GM12864 (cell line): ENCODE measurements at places on chromosomes 16 and 17.

GRCh38 chr17:7351665-7352502 is at the start of gene KCTD11:
Gene KCTD11, plus strand, starts transcription at chr17:7352162.
- peak; percentile 50 for DNase-seq

DNA sequence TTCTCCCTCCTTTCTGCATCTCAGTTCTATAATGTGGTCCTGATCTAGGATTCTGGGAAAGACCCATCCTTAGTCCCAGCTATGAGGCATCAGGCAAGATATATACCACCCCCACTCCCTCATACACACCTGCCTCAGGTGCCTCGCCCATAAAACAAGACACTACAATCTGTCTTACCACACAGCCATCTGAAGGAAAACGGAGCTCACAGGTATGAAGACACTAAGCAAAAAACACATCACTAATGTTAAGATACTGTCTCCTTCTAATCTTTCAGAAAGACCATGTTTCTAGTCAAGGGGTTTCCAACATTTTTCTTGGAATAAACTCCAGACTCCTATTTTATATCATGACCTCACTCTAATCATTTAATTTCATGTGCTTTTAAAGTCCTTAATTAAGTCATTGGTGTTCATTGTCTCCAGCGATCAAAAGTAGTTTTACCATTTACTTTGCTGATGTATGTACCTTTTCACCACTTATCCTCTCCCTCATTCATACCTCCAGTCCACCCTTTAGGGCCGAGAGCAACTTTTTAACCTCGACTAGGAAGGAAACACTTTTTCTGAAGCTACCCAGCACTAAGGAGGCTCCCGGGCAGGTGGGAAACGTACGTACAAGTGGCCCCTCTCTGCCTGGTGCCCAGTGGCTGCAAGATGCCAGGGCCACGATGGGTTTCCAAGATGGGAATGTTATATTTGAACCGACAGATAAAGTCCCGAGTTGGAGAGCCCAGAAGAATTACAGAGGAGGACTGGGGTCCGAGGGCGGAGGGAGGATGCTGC is 979 bp downstream of the MAP3K14 start:
- no peak for DNase-seq

GRCh38 chr17:77746896-77747554 is 211.5 kb upstream of the TNRC6C start:
- no peak for DNase-seq

- DNase-seq = no peak
These were observed 28.2 kb downstream of the LMF1 start for GRCh38 chr16:942436-943060.

DNA sequence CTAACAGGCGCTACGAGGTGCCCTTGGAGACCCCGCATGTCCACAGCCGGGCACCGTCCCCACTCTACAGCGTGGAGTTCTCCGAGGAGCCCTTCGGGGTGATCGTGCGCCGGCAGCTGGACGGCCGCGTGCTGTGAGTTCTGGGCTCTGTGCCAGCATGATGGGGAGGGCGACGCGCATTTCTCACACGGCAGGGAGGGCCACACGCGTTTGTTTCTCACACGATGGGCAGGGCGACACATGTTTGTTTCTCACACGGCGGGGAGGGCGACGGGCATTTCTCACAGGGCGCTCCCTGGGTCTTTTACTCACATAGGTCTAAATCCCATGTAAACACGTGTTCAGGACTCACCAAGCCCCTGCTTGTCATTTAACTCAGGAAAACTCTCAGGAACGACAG is 4.4 kb downstream of the GAA start:
- DNase-seq = no peak

DNA sequence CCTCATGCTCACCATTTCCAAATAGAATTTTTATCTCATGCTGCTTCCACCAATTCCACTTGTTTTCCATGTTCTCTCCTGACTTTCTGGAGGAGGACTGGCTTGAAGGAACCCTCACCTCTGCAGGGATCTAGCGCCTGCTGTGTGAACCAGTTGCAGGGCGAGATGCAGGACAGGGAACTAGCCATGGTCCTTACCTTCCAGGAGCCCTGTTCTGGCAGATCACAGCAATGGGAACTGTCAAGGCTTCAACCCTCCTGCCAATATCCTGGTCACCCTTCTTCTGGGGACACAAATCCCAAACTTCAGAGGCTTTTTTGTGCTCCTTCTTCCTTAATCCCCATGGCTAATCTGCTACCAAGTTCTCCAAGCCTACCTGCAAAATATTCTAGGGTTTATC is 60.4 kb upstream of the MMP2 start:
- DNase-seq = no peak

GRCh38 chr17:52235516-52235915 is 77.0 kb upstream of the CA10 start:
- no peak for DNase-seq

DNA sequence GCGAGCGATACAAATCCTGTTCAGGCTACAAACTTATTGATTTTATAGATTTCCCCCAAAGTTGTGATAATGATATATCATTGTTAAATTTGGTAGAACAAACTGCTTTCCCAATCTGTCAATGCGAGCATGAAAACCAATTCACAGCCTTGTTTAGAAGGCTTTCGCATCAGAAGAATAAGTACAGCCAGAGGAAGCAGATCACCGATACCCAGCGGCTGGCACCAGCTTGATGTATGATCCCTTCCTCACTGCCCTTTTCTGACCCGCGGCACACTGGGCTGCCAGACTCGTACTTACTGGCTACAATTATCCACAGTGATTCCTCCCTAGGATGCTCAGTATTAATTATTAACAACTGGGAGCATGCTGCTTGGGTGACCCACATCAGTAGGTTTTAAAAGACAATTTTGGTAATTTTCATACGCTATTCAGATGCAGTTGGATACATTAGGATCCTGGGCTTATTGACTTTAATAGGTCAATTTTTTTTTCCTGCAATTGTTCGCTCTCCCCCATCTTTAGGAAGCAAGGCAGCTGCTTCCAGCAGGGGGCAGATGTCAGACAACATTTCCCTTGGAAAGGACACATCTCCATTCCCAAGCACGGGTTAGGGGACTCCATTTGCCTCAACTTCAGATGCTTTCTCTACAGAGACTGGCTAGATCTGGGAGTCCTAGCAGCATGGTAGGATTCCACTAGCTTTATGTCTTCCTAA is 582.7 kb upstream of the PSMD7 start:
- DNase-seq = no peak

GRCh38 chr16:82891918-82892317 is 265.1 kb downstream of the CDH13 start:
- no peak for DNase-seq

DNA sequence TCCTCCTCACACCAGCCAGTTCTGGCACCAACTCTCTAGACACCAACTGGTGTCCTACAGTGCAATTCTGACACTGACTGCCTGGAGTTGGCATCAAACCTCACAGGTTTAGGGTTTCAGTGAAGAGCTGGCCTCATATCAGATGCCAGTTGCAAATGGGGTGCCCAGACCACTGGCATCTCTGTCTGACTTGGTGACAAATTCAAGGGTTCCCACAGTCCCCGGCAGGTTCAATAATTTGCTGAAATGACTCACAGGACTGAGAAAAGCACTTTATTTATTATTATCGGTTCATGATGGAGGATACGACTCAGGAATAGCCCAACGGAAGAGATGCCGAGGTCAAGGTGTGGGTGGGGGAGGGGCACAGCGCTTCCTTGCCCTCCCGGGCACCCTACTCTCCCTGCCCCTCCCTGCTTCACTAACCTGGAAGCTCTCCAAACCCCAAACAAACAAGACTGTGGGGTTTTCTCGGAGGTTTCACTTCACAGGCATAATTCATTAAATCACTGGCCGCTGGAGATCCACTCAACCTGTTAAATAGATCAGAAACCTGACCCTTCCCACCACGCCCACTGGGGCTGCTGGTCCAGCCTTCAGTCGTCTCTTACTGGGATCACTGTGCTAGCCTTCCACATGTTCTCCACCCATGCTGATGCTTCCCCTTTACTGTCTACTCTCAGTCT is 1.7 kb upstream of the NLRP1 start:
- no peak for DNase-seq

DNA sequence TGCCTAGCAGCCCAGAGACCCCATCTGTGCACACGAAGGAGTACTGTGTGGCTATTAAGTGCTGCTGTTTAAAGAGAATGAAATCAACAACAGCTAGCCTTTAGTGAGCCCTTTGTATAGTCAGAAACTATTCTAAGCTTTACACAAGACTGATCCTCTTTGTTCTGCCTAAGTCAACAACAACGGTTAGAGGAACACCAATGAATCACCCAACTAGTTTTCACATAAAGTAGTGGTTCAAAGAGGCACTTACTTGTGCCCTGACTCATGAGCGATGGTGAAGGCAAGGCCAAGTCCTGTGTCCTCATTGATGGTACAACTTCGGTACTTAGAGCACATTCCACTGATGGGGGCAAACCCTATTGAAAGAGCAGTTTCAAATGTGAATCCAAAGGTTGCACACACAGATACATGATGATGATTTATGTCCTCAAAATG is 75.8 kb downstream of the ADAMTS18 start:
- DNase-seq = no peak

GRCh38 chr17:11031787-11032186 is 193.9 kb upstream of the PIRT start:
- no peak for DNase-seq

DNA sequence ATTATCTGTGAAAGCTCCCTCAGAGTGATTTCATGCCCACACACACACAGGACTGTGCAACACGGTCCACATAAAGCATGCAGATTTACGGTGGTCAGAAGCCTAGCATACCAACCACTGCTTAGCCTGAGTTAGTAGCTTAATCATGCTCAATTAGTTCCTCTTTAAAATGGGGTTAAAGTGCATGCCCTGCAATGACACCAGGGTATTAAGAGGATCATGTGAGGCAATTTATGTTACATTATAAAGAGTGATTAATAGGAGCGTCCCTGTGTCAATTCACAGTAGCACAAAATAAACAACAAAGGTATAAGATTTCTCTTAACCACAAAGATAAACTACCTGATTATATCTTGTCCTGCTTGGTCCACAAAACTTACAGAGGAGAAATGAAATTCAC is 39.8 kb downstream of the C17orf67 start:
- no peak for DNase-seq

DNA sequence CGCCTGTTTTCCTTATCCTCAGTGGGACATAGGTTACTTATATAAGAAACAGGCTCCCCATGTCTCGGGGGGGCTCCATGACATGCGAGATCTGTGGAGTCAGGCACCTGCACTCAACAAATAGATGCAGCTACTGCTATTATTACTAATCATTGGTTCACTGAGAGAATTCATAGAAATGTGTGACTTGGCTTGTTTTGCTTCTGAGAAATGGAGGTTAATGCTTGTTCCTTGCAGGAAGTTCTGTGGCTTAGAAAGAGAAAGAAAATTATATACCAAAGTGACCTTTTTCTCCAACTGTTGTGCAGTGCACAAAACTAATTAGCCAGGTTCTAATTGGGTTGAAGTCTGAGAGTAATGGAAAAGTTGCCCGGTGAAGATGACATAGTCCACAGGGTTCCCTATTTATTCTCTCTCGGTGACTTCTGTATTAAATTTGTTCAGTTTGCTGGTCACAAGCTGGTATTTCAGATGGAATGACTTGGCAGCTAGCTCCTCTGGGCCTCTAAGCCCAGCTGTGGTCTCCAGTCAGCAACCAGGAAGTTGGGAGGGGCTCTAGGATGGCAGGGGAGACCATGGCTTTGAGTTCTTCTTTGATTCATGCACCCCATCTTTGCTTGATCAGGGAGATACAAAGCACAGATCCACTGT is 17.6 kb upstream of the MAF start:
- no peak for DNase-seq

DNA sequence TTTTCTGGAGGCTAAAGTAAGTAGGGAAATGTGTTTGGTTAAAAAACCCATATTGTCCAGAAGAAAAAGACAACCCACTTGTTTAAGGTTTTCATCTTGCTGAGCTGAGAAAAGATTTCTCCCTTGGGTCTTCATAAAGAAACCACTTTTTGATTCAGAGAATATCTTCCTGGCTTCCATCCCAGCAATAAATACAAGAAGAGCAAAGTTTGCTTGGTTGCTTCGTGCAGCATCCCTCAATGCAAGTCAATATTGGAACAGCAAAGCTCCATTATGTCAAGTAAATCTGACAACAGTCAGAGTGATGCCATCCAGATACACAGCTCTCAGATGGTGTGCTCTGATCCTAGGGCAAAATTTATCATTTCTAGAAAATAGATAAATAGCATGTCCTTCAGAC is 118.9 kb upstream of the PIRT start:
- no peak for DNase-seq

- DNase-seq = no peak
These were observed 10.5 kb downstream of the POLDIP2 start for GRCh38 chr17:28346746-28347246.

DNA sequence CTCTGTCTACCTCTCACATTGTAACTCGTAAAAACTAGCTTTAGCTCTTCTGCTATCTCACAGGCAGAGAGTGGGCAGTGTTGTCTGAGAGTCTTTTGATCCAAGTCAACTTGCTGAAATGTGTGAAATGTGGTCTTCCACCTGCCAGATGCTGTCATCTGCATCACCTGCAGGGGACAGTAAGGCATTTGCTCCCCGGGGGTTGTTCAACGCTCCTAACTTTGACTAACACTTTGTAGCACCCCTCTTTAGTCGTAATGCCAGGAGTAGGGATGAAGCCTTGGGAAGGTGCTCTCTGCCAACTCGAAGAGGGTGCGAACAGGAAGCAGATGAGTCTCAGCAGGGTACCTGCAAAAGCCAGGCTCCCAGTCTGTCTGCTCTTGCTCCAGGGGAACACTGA is 36.1 kb downstream of the SNX11 start:
- no peak for DNase-seq

DNA sequence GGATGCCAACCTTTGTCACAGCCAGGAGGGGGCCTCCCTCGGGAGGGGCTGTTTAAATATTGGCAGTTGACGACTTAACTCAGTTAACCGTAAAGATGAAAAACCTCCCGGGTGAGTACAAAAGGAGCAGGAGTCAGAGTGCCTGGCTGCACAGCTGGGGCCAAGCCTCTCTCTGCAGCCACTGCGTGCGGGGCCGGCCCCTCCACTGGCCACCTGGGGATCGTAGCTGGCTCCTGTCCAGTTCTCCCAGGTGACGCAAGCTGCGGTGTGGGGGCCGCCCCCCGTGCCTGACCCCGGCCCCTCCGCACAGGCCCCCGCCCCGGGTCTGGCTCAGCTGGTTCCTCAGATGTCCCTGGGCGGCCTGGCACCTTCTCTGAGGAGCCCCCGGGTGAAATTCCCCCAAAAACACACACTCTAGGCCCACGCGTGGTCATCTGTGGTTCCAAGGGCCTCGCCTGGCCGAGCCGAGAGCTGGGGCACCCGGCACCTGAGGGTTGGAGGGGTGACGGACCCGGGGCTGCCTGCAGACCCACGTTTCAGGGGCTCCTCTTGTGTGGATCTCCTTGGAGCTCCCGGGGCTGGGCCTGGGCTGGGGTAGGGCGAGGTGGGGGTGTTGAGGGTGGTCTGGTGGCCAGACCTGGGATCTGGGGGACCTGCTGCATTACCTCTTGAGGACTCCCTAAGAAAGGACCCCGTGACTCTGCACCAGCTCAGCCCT is 7.4 kb upstream of the CACNA1H start:
- DNase-seq = no peak
